T-cell (primary cell): ENCODE measurements at places on chromosomes 2 and 18. TPM values are rescaled to one million over a fixed set of nuclear protein-coding genes. Genes with fewer than 3 reads are reported as not detected.

ACOXL gene
- 0.10 TPM for total RNA-seq

TMEM182 gene
- 3.3 TPM for total RNA-seq

LYPD6B gene
- total RNA-seq: not detected

UGT1A4 gene
- total RNA-seq: not detected

IL36RN gene
- not detected for total RNA-seq

DNA sequence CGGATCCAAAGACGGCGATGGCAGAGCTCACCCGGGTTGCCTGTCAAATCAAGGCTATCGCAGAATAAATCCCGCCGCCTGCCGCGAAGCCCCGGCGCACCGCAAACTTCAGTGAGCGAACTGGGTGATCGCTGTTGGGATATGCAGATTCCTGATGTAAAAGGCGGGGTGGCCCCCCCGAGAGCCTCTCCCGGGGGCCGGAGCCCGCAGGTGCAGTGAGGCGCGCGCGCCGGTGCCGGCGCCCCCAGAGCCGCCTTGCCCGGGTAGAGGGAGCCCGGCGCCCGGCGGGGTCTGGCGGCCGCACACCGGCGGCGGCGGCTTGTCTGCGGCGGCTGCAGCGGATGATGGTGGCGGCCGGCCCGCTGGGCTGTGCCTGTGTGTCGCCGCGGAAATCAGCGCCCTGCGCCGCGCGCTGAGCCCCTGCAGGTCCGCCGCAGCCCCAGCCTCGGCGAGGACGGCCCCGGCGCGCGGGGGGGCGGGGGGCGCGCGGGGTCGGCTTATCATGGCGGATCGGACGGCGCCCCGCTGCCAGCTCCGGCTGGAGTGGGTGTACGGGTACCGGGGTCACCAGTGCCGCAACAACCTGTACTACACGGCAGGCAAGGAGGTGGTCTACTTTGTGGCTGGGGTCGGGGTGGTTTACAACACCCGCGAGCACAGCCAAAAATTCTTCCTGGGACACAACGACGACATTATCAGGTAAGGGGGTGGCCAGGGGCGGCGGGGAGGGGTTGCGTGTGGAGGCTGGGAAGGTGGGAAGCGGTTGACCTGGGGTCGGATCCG is 1.3 kb downstream of the EML6 start:
- no peak for DNase-seq

DNA sequence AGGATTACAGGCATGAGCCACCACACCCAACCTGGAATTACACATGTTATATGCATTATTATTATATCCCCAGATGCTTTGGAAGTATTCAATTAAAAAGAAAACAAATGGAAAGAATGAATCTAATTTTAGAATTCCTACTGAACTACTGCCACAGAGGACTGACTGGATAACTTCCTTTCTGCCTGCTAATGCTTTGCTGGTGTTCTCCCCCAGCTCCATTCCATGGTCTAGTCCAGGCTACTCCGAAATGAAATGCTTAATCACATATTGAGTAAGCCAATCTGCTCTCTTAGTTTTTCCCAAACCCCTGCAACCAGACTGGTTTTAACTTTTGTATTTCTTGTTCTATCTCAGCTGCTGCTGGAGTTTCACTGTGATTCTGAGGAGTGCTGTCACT is 519.1 kb downstream of the SOX11 start:
- DNase-seq: no peak

DNA sequence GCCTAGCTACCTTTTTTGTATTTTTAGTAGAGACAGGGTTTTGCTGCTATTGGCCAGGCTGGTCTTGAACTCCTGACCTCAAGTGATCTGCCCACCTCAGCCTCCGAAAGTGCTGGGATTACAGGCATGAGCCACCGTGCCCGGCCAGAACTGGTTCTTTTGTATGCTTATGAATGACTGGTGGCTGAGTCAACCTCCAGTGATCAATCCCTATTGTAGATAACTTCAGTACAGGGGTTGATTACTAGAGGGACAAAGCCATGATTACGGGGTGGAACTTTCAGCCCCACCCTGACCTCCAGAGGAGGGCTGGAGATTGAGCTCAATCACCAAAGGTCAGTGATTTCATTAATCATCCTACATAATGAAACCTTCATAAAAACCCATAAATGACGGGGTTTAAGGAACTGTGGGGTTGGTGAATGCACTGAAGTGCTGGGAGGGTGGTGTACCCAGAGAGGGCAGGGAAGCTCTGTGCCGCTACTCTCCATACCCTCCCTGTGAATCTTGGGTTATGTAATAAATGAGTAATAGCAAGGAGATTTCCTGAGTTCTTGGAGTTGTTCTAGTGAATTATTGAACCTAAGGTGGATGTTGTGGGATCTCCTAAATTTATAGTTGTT is 281.8 kb upstream of the CXCR4 start:
- no peak for DNase-seq
